Stimulated activated CD8-positive, alpha-beta memory T cell treated with anti-CD3 and anti-CD28 coated beads, Interleukin-2, amount 100 ng/mL, for 1 hour (primary cell): ENCODE measurements at places on chromosomes 11 and 22.

GRCh38 chr22:20110359-20110985 lies 5.4 kb upstream of the RANBP1 start:
- DNase-seq, result no peak

DNA sequence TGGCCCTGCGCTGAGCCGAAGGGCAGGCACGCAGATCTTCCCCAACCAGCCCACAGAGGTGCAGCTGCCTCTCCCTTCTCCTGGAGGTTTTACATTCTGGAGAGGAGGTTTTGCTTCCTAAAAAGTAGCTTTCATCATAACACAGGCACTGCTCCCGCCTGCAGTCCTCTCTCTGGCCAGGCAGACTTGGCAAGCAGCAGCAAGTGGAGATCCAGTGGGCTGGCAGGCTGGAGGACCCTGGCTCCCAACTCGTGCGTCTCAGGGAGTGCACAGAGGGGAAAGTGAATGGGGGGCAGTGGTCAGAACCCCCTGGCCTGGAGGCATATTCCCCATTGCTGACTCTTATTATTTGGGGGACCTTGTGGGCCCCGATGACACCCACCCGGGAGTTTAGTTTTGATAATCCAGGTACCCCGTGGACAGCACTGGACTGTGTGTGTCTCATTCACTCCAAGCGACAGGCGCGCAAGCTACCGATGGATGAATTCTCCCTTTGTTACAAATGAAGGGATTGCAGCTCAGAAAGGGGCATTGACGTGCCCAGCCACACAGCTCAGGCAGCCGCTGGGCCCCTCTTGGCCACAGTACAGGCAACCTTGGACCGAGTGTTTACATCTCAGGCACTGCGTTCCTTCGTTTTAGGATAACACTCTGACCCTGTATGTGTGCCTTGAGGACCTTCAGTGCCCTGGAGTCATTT lies 1223.9 kb downstream of the BRD1 start:
- DNase-seq, result no peak

DNA sequence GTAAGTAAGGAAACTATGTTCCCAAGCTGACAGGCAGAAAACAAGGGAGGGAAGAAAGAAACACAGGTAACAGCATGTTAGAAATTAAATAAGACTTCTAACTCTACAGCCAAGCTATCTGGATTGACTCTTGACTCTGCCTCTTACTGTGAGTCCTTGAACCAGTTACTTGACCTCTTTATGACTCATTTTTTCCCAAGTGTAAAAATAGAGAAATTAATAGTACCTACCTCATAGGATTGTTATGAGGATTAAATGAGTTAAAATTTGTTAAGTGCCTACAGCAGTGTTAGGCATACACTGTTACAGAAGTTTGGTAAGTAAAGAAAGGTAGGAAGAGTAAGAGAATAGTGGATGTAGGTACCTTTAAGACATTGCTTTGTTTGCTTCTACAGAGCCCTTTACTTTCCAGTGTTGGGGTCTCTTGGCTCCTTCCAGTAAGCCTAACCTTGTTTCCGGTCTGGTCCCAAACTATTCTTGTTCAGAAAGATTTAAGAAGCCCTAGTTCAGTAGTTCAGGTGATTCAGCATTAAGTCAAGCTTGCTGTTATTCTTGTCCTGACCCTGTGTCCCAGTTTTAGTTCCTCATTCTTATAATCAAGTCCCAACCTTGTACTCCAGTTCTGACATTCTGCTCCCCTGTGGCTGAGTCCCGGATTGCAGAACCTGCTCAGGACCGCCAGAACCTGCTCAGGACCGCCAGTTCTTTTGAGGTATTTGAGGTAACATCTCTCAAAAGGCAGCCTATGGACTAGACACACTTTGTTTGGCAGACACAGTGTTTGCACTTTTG lies 963.4 kb upstream of the CCDC90B start:
- no peak for DNase-seq

DNA sequence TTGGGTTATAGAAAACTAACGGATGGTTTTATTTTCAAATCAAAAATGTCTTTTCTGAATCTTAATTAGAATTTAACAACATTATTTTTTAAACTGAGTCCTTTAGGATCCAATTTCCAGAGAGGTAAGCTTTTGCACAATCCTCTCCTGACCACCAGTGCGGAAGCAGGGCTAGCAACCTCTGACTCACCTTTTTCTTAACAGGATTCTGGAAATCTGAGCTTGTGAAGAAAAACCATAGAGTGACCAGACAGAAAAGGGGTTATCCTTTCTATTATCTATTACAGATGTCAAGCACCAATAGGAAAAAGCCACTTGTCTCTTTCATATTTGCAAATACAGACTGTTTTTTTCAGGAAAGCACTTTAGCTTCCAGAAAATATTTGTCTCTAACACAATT lies 25.3 kb downstream of the ALG9 start:
- no peak for DNase-seq

DNA sequence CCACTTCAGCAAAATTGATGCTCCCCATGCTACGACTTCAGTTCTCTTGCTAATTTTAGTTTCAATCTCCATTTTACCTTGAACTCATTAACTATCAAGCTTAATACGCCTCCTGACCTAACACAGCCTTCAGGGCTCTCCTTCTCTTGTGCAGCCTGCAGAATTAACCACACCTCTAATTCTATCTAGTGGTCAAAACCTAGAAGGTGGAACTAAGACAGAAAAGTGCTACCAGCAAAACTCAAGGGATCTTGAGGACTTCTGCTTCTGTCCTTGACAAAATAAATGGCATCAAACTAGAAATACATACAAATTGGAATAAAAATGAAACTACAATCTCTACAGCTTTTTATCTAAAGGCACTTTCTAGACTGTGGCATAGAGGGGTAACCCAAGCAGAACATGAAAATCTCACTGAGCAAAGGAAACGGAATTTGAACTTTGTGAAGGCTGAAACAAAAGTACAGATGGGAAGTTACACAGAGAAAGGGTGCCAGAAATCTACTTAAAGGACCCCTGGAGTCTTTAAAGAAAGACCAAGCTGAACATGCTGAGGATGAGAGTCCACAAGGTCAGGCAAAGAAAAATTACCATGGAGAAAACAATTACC lies 10.7 kb downstream of the CWF19L2 start:
- DNase-seq, result no peak

- no peak for DNase-seq
These were observed 59.9 kb downstream of the GGTLC2 start for GRCh38 chr22:22704156-22704946.

- DNase-seq, result no peak
These were observed 178.2 kb upstream of the ZC3H12C start for GRCh38 chr11:109914809-109915653.

DNA sequence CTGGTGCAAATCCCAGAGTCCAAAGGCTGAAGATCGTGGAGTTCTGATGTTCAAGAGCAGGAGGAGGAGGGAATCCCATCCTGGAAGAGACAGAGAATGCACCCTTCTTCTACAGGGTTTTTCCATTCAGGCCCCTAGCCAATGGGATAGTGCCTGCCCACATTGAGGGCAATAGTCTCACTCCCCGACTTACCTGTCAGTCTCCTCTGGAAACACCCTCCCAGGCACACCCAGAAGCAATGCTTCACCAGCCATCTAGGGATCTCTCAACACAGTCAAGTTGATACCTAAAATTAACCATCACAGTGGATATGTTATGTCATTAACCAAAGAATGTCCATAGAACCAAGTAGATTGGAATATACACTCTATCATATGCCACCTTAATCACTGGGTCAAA lies 72.9 kb downstream of the FAM83F start:
- no peak for DNase-seq

GRCh38 chr22:20453222-20453621 lies 15.6 kb upstream of the SCARF2 start:
- no peak for DNase-seq

DNA sequence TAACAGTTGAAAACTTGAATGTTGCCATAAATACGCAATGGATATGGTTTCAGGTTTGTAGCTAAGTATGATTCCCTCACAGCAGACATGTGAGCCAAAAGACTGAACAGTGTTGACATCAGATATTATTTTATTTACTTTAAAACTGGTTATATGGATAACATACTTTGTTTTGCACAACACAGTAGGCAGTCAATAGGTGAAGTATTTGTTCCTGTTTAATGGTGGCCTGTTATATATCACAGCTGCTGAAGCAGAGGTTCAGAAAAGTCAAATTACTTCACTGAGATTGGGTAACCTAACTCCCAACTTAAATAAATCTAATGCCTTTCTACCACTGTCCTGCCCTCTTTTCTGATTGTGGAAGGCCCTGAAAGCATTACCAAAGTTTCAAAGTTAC lies 44.6 kb downstream of the YAP1 start:
- DNase-seq, result no peak

GRCh38 chr11:48033918-48034341 lies 53.6 kb downstream of the PTPRJ start:
- DNase-seq, result no peak

DNA sequence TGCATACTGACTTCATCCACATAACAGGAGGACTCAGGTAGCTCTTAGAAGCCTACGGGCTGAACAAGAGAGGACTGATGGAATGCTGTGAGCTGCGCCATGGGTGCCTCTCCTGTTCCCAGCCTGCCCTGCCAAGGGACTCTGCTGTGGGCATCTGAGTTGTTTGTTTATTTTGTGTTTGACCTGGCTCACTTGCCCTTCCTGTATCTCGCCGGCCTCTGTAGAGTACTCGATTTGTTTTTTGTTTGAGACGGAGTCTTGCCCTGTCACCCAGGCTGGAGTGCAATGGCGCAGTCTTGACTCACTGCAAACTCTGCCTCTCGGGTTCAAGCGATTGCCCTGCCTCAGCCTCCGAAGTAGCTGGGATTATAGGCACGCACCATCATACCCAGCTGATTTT lies 1.8 kb downstream of the TTC38 start:
- DNase-seq, result no peak

GRCh38 chr11:26801601-26802000 lies 79.7 kb upstream of the SLC5A12 start:
- DNase-seq, result no peak

DNA sequence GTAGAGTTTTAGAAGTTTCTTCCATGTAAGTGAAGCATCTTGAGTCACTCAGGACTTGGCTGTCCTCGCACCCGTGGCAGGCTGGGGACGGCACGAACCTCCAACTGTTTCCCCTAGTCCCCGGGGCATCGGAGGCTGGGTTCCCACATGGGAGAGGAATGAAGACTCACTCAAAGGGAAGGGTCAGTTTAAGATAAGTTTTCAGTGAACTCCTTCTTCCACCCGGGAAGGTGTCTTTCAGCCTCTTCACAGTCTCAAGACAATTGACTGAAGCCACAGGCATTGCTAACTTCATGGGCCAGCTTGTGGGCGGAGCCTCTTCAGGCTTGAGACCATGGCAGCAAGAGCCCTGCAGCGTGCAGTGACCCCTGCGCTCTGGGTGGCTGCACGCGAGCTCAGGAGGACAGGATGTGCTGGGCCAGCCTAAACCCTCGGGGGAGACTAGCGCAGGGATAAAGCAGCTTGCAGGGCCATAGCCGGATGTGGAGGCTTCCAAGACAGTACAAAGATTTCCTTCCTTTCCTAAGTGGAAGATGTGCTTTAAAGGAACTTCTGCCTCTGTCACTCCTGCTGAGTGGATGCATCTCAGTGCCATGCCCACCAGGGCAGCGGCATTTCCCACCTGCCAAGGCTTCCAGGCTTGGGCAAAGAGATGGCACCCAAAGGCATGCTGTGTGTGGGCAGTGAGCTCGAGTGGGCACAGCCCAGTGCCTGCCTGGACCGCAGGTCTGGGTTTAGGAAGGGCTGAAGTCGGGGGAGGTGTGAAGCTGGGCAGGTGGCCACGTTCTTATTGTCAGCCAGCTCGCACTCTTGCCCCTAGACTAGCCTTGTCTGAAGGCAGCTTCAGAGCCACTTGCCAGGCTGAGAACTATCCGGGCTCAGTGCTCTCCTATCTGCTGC lies 32.9 kb downstream of the PPIL2 start:
- DNase-seq, result no peak

- no peak for DNase-seq
These were observed 90.0 kb downstream of the INSC start for GRCh38 chr11:15204711-15205110.

DNA sequence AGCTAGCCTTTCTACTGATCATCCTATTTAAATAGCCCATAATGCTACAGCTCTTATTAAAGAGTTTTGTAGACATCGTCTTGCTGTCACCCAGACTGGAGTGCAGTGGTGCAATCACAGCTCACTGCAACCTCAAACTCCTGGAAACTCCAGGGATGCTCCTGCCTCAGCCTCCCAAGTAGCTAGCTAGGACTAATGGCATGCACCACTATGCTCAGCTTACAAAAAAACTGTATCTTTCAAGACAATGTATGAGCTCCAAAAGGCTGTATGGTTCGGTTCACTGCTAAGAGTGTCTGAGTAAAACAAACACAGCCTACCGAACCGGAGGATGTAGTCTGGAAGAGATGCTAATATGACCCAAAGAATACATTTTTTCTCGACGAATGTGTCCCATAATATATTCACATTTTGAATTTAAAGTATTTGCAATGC lies 2.6 kb downstream of the TAF1D start:
- DNase-seq, result no peak

- no peak for DNase-seq
These were observed 85.0 kb upstream of the CLPB start for GRCh38 chr11:72519220-72519881.

DNA sequence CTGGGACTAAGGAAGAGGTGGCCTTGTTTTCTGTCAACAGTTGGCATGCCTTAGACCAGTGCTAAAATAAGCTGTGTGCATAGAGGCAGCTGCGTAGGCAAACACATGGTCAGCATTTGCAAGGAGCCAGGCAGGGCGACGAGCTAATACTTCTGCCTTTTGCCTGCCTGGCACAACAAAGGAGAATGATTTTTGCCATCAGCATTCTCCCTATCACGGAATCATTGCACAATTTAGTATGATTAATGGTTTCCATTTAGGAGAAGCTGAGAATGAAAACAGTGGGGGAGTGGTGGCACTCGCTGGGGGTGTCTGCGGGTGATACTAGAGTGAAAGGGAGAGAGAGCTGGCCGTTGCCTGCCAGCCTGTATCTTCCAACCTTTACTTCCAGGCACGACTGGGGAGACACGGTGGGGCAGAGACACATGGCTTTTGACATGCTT lies 336.0 kb downstream of the CADM1 start:
- no peak for DNase-seq

GRCh38 chr11:57214098-57214417 lies 23.0 kb downstream of the APLNR start:
- no peak for DNase-seq

GRCh38 chr11:100066399-100066798 lies 620.7 kb upstream of the ARHGAP42 start:
- no peak for DNase-seq

GRCh38 chr22:35539487-35539886 lies 1.1 kb upstream of the RASD2 start:
- no peak for DNase-seq

DNA sequence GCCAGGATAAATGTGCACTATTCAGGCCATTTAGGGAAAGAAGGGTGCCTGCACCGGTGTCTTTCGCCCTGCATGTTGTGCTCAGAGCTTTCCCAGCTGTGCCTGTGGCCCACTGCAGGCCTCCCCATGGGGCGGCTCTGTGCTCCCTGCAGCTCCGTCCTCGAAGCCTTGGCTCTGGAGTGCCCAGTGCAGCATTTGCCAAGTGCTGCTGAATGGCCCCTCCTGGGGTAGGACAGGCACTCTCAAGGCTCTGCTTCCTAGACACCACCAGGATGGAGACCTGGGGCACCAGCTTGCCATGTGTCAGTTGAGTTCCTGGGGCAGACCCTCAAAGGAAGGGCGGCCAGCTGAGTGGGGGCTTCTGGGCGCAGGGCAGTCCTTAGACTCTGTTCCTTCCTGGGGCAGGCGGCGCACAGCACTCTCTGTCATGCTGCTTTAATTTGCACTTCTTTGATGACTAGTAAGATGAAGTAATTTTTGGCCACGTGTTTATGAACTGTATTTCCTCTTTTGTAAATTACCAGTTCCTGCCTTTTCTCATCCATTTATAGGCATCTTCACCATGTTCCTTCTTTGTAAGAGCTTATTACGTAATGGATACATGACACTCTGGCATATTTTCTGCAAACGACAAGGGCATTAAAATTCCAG lies 32.1 kb upstream of the GNB1L start:
- DNase-seq, result no peak
